Stimulated activated CD8-positive, alpha-beta memory T cell treated with anti-CD3 and anti-CD28 coated beads, Interleukin-7, amount 100 ng/mL, for 1 hour (primary cell): ENCODE measurements at places on chromosomes 2 and 18.

GRCh38 chr2:146451972-146452371 is 1392.9 kb upstream of the ACVR2A start:
- DNase-seq, result no peak

GRCh38 chr2:30695749-30696148 is 111.5 kb downstream of the CAPN13 start:
- no peak for DNase-seq

- DNase-seq, result no peak
These were observed 26.6 kb downstream of the SERTAD2 start for GRCh38 chr2:64626963-64627760.

GRCh38 chr2:206798000-206798399 is 32.6 kb downstream of the FASTKD2 start:
- DNase-seq, result no peak

DNA sequence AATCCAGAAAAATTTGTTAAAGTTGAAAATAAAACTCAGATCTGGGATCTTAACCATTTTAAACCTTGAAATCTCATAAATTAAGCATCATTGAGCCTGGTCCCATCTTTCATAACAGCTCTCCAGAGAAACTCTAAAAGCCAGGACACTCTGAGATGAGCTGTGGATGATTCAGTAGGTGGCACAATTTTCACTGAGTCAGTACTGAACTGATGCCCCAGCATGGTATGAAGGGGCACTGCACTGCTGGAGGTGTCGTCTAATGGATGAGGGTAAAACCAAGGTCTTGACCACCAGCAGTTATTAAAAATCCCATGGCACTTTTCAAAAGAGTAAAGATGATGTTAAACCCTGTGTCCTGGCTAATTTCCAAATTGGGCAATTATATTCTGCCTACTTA is 170.6 kb downstream of the FIGN start:
- DNase-seq, result no peak

GRCh38 chr18:80251700-80252099 is 4.4 kb upstream of the PARD6G start:
- no peak for DNase-seq

DNA sequence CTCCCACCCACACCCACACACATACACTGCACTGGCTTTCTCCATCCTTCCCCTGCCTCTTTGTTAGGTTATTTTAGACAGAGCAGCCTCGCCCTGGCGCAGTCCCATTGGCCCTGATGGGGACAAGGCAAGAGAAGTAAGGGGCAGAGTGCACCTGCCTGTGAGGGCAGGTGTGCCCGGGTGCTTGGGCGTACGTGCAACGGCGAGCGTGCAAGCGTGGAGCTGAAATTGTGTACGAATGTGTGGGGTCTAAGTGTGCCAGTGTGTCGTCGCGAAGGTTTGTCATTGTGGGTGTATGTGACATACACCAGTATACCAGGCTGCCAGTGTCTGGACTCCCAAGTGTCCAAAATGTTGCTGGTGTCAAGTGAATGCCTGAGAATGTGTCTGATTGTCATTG is 544 bp downstream of the LRATD1 start:
- no peak for DNase-seq

DNA sequence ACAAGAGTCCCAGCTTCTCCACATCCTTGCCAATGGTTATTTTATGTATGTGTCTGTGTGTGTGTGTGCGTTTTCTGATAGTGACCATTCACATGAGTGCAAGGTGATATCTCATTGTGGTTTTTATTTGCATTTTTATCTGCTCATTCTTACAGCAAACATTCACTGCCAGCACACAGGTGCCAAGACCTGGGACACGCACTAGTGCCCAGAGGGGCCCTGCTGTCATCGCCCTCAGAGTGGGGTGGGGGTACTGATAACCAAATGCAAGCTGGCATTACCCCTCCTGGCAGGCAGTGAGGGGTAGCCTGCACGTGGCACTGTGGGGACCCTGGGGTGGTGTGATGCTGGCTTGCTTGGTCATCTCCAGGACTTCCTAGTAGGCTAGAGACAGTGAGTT is 285.4 kb downstream of the LPIN1 start:
- DNase-seq, result no peak

- DNase-seq, result no peak
These were observed 283.8 kb upstream of the LYPD1 start for GRCh38 chr2:132953771-132954170.

- DNase-seq, result no peak
These were observed 52.8 kb upstream of the PTMA start for GRCh38 chr2:231655488-231655887.

GRCh38 chr2:128395640-128396499 is 77.2 kb upstream of the HS6ST1 start:
- no peak for DNase-seq

- no peak for DNase-seq
These were observed 80.3 kb upstream of the MAP4K4 start for GRCh38 chr2:101617188-101617587.

DNA sequence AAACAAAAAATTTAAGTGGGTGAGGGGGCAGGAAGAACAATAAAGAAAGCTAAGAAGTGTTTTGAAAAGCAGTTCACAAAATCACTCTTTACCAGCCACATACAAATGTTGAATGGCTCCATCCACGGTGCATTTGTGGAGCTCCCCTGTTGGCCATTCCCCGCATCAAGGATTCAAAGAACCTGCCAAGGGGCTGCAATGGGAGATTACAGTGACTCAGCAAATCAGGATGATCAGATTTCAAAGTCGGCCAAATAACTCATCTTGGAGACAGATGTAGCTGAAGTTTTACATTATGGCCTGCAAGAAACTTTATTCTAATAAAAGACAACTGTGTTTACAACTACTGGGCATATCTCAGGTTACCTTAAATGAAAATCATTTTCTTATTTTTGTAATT is 26.9 kb downstream of the COL4A3 start:
- no peak for DNase-seq

- DNase-seq, result no peak
These were observed 47.3 kb downstream of the SOCS6 start for GRCh38 chr18:70335892-70336726.

- no peak for DNase-seq
These were observed 103.4 kb upstream of the ITGA6 start for GRCh38 chr2:172323861-172324597.

DNA sequence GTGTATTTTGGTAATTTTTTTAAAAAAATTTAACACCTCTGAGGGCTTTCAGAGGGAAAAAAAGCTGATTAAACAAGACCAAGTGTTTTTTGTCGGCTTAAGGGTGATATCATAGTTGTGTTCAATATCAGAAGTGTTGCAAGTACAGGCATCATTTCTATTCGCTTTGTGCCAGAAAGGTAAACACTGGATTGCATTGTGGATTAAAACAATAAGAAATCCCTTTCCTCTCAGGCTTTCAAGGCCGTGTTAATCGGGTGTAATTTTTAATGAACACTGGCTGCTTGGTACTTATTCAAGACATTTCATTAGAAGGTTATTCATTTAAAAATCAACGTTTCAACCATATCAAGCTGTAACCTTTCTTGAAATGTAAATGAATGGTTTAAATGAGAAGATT is 18.3 kb downstream of the FIGN start:
- DNase-seq, result no peak

- no peak for DNase-seq
These were observed 211.5 kb downstream of the TMEM247 start for GRCh38 chr2:46690825-46691224.

DNA sequence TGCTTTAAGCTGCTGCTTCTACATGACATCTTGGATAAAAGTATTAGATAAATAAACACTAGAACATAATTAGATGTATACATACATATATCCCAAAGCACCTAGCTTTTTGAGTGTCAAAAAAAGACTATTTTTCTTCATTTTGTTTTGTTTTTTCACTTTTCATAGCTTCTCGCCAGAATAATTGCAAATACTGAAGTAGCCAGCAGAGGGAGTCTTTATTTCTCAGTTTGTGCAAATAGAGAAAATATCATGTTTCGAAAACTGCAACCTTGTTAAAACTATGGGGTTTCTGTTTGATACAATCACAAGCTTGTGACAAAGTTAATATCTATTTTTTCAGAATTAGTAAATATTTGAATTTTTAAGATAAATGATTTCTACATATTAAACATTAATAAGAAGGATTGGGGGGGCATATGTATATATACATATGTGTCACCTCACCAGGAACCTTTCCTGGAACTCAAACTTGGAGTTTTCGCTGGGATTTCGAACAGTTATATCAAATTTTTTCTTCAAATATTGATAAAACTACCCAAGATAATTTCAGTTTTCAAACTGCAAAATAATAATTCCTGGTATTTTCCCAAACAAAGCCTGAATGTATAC is 61.0 kb downstream of the GRB14 start:
- no peak for DNase-seq

DNA sequence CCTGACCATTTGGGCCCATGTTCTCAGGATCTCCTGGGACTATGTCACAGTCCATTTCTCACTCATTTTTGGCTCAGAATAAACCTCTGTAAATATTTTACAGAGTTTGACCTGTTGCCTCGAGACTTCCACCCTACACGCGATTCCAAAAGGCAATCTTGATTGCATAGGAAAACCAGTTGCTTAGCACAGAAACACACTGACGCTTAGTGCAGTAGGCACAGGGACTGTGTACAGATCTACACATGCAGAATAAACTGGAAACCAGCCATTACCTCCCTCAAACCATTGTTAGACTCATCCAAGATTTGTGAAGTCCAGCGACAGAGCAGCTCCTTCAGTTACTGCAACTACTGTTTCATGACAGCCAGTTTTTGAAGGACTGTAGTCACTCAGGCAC is 73.0 kb downstream of the NCKAP5 start:
- no peak for DNase-seq

DNA sequence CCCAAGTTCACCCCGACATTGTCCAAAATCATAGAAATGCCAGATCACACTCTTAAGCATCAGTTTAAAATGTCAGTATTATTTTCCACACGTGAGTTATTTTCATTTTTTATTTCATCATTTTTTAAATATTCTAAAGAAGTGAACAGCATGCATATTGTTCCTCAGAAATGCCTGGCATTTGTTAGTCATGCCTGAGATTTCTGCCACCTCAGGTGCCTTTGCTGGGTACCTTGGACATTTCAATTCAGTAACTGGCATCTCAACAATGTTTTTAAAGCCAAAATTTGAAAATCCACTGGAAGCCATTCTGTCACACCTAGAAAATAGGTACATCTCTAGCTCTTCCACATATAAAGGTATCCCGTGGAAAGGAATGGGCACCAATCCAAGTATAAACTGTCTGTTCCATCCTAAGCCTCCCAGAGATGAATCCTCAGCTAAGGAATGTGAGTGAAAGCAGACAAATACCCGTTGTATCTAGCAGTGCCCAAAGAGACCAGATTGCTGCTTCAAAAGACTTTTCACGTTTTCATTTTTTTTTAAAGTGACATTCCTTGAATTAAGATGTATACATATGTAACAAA is 159.8 kb downstream of the ZNF385B start:
- DNase-seq, result no peak

- DNase-seq, result no peak
These were observed 257.3 kb upstream of the APCDD1 start for GRCh38 chr18:10197097-10197496.

GRCh38 chr2:109135359-109136197 is 6.6 kb downstream of the SH3RF3 start:
- DNase-seq, result no peak

DNA sequence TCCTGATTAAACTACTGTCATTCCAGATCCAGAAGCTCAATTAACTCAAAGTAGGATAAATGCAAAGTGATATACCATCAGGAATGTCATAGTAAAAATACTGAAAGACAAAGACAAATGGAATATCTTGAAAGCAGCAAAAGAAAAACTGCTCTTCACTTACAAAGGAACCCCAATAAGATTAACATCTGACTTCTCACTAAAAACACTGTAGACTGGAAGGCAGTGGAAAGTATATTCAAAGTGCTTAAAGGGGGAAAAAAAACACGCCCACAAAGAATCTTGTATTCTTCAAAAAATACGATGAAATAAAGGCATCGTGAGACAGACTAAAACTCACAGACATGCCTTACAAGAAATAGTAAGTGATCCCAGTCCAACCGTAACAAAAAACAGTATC is 195.7 kb downstream of the DOK6 start:
- no peak for DNase-seq

- DNase-seq, result no peak
These were observed 96.8 kb upstream of the TRIB2 start for GRCh38 chr2:12619975-12620374.

- DNase-seq, result no peak
These were observed 179.7 kb downstream of the HAUS1 start for GRCh38 chr18:46283895-46284295.

DNA sequence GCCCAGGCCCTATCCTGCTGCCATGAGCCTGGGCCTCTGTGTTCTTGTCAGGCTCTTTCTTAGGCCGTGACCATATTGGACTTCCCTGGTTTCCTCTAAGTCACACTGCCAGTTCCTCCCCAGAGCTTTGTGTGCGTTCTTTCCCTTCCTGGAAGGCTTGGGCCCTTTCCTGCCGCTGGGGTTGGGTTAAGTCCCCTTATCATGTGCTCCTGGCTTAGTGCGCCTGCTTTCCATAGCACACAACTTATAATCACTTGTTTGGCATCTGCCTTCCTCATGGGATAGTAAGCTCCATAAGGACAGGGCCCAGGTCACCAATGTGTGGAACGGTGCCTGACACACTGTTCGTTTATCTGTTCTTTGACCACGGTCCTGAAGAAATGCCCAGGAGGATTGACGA is 31.3 kb downstream of the NIFK start:
- DNase-seq, result no peak
